ENCODE measurements at places on chromosomes 11 and 22.
A peak's percentile ranks its signal among the peaks of the same experiment; 100 is the strongest.

DNA sequence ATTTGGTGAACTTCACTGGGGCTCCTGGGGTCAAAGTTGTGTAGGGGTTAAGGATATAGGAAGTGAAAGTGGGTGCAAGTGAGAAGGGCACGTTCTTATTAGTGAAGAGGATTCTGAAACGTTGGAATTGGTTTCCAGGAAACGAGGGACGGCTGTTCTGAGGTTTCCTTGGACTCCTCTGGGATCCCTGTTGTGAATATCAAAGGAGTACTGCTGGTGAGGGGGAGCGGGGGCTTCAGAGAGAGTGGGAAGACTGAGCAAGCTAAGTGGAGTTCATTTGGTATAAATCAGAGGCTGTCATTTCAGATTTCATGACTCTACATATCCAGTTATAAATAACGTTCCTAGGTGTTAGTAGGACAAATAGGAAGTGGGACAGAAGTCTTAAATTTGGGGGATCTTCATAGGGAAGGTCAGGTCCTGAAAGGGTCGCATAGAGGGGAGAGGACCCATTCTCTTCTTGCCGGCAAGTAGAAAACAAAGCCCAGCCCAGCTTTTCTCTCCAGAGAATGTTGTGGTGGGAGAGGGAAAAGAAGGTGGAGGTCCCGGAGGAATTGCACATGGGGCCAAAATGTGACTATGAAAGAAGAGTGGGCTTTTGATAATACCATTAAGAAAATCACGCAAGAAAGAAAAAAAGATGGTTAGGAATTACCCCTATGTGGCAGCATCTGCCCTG, 1.1 kb upstream of the NELL1 start:
- no peak for DNase-seq

GRCh38 chr11:76902121-76903014, 41.6 kb downstream of the ACER3 start:
- DNase-seq = no peak

GRCh38 chr22:40107244-40107643, 70.5 kb upstream of the TNRC6B start:
- no peak for DNase-seq

GRCh38 chr22:43889860-43890253, 2.0 kb downstream of the PNPLA5 start:
- peak; percentile 12 for DNase-seq

DNA sequence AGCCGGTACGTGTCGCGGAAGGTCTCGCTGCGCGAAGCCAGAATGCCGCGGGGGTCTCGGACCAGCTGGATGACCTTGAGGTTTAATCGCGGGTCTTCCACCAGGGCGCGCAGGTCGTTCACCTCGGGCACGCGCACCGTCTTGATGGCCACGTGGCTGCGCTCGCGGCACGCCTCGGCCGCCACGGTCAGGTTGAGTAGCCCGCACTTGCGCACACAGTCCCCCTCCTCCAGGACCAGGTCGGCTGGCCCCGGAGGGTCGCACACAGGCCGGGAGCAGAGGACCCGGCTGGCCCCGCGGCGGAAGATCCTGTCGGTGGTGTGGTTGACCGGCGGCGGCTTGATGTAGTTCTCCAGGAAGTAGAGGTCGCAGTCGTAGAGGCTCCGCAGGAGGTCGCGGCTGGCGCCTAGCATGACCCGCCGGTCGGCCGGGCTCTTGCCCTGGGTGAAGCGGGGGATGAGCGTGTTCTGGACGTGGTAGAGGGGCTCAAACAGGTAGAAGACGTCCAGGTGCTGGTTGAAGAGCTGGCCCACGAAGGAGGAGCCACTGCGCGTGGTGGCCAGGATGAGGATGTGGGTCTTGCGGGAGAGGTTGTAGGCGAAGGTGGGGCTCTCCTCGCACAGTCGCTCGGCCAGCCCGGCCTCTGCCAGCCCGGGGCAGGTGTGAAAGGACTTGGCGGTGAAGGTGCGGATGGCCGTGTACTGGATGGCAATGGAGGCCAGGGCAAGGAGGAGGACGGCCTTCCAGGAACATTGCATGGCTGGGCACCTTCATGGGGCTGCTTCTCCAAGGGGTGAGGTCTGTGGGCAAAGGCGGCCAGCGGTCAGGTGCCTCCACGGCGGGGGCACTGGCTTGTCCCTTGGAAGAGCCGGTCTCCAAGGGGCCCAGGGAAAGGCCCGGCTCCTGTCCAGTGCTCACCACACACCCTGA, 15.0 kb downstream of the CHST1 start:
- DNase-seq = no peak

- peak; percentile 77 for DNase-seq
Measured at GRCh38 chr11:65496304-65497140, 2.3 kb upstream of the MALAT1 start.

DNA sequence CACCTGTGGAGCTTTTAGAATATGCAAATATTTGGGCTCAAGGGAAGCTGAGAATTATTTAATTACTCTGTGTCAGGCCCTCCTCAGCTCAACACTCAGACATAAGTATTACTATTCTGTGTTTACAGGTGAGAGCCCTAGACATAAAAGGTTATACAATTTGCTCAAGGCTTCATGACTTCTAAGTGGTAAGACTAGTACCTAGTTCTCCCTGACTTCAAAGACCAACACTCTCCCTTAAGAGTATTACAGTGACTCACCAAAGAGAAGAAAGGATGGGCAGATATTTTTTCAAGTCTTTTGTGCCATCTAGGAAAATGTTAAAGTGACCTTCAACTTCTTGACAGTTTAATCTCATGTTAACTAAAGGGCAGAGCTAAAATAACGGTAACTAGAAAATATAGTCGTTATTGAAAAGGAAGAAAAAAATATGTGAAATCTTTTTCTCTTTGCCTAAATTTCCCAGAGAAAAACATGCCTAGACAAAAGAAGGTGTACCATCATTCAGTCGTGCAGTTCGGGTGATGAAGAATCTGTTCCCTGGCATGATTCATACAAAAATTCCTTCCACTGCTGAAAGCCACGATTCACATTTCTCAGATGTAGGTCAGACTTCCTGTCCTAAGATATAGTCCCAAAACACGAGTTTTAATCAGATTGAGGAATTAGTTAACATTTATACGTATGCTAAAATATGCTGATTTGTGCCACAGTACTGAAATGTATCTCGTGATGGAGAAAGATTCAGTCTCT, 849.1 kb upstream of the API5 start:
- DNase-seq = peak; percentile 86

DNA sequence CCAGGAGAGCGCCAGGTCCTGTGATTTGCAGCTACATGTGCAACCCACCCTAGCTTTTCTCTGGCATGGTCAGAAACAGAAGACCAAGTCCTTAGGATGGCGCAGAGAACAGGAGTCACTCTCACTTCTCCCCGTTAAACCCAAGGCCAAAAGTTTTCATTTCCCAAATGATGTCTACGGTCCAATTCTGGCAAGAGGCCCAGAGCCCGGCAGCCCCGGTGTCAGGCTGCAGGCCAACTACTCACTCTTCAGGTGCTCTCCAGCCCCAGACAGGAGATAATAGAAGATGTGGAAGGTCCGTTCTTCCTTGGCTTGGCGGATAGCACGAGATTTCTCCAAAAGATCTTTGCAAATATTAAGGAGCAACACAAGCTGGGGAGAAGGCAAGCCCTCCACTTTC, 67.2 kb downstream of the MYH9 start:
- no peak for DNase-seq

- no peak for DNase-seq
Measured at GRCh38 chr11:75105462-75105925, 8.8 kb upstream of the OR2AT4 start.

DNA sequence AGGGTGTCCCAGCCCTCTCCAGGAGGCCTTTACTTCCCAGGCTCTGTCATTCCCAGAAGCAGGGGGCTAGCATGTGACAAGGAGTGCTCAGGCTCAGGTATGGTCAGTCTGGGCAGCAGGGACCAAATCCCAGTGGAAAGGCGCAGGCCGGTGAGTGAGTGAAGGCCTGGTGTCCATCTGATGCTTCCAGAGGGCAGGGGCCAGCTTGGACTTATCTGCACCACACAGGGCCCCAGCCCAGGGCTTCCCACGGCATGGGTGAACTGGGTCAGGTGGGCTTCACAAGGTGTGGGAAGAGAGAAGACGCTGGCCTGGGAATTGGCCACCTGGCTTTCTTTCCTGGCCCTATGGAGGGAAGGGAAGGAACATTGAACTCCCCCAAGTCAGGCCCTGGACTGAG, 20.4 kb upstream of the APOBEC3A start:
- DNase-seq = no peak

DNA sequence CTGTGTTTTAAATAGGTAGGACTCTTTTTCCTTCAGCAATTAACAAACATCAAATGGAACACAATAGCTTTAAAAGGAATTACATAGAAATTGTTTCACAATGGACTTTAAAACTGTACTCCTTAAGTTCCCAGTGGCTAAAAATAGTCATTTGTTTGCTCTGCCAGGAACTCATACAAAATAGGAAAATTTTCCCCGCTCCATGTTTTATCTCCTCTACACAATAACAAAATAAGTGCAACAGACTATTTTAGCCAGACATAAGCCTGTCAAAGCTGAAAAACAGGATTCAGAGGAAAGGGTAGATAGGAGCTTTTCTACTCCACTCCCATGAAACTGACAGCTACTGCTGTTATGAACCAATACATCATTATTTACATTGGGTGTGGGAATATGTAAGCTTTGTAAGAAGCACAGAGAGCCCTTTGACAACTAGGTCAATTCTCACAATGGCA, 90.1 kb downstream of the STK33 start:
- no peak for DNase-seq

- peak; percentile 89 for DNase-seq
Measured at GRCh38 chr11:68257477-68258362, 14.1 kb downstream of the C11orf24 start.

DNA sequence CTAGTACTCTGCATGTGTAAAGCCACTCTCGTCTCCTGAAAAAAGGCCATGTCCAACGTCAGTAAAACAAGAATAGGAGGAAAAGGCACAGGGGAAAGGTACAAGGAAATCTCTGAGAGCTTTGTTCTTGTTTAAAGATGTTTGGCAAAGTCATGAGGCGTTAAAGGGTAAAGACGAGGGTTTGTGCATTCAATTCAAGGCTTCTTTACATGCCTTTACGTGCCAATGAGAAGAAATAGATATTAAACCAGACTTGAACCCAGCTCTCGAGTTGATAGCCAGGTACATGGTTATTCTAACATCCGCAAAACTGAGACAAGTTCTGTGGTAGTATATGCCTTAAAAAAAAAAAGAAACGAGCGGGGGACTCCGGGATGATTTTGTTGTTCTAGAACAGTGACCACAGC, 704 bp upstream of the CFL1 start:
- no peak for DNase-seq

GRCh38 chr11:76736266-76736665, 46.9 kb upstream of the TSKU start:
- no peak for DNase-seq

GRCh38 chr11:63945477-63946163, 6.8 kb downstream of the NAA40 start:
- peak; percentile 71 for DNase-seq

DNA sequence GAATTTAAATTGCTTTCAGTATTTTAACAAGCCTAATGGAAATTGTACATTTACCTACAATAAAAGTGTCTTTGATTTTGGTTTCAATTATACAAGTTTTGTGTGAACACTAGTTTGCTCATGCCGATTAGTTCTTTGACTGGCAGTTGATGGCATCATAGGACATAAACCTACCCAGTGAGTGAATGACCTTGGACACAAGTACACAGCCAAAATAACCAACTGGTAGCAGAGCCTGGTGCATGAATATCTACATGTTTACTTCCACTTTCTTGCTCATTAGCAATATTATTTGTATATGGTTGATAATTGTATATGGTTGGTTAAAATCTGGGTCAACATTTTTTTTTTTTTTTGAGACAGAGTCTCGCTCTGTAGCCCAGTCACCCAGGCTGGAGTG, 37.8 kb downstream of the STIM1 start:
- DNase-seq = no peak

- peak; percentile 53 for DNase-seq
Measured at GRCh38 chr11:29352273-29352795, 664.5 kb downstream of the KCNA4 start.

DNA sequence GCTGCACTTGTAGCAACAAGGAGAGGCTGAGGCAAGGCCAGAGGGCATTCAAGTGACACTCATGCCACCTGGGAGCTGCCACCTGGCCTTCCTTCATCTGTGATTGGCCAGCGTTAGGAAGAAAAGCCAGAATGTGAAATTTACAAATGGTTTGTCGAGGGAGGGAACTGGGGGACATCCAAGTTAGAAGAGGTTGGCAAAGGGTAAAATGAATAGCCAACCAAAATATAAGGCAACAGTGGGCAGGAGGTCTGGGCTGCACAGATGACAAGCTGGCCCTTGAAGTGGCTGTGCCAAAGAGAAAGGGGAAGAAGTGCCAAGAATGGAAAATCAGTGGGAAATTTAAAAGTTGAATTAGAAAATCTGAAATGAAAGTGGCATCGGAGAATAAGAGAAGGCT, 221.4 kb downstream of the C11orf91 start:
- DNase-seq = no peak

GRCh38 chr11:31617246-31617645, 107.7 kb downstream of the ELP4 start:
- no peak for DNase-seq

- DNase-seq = no peak
Measured at GRCh38 chr22:31284281-31285155, 7.8 kb downstream of the PIK3IP1 start.

- no peak for DNase-seq
Measured at GRCh38 chr11:68295271-68295670, 17.1 kb upstream of the LRP5 start.

GRCh38 chr11:20131788-20132666, 28.2 kb downstream of the DBX1 start:
- peak; percentile 71 for DNase-seq

DNA sequence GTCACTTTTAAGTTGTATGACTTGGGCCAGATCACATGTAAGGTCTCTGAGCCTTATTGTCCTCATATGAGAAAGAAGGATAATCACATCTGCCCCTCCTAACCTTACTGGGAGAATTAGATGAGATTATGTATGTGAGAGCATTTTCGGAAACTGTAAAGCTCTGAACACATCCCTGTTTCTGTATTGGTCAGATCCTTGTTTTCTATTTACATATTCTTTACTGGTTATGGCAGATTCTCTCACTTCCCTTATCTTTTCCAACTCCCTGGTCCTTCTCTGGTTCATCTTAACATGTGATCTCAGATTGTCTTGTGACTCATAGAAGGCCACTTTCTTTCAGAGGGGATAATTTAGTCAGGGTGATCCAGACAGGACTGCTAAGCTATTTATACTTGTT, 41.8 kb downstream of the CCDC81 start:
- no peak for DNase-seq

GRCh38 chr11:8068605-8069221, 12.3 kb upstream of the TUB start:
- DNase-seq = peak; percentile 88

DNA sequence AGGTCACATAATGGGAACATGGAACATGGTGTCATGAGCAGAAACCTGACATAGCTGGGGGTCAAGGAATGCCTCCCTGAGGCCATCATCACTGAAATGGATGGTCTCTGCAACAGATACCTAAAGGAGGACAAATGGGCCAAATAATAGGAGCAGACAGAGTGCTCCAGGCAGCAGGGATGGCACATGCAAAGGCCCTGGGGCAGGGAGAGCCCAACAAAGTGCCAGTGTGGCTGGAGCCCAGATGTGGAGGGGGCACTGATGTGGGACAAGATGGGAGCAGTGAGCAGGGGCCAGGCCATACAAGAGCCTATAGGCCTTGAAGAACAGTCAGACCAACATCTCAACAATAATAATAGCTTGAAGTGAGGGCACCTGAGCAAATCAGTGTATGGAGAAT, 497.8 kb downstream of the MN1 start:
- DNase-seq = no peak
